ENCODE measurements at places on chromosomes 2 and 18.

GRCh38 chr2:162925595-162925994, 87.0 kb upstream of the KCNH7 start:
- DNase-seq: no peak

DNA sequence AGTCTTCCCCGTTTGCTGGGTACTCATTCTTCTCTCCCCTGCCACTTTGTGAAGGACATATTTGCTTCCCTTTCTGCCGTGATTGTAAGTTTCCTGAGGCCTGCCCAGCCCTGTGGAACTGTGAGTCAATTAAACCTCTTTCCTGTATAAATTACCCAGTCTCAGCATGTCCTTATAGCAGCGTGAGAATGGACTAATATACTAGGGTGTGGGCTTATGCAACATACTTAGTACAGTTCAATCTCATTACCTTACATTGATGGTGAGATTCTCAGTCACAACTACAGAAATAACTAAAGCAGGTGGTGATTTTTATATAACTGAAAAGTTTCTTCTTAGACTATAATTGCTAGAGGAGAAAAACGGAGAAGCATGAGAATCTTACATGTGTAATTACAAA, 237.9 kb upstream of the MMADHC start:
- no peak for DNase-seq

DNA sequence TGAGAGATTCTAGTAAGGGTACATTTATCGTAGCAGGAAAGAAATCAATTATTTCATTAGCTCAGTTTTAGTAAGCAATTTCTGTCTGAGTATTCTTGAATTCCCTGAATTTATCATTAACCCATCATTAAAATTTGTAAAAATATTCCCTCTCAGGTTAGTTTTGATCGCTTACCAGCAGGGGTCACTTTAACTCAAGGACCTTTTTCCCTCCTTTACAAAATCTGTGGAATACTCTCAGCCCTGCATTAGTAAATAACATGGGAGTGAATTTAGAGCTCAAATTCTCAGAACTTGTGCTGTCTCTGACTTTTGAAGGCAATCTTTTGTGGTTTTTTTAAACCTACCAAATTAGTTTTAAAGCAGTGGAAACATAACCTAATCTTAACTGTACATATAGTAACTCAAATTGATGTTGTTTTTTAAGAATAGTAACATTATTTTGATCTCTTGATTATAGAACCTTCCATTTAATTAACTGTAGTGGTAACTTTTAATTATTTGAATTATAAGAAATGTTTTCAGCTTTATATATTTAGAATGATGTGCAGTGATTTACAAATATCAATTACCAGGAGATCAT, 97.2 kb downstream of the AGPS start:
- no peak for DNase-seq

GRCh38 chr18:56461151-56461550, 177.2 kb downstream of the TXNL1 start:
- DNase-seq: no peak

GRCh38 chr2:148828941-148829340, 46.1 kb upstream of the KIF5C start:
- DNase-seq: no peak

GRCh38 chr2:20577495-20578235, 73.2 kb downstream of the HS1BP3 start:
- DNase-seq: no peak

GRCh38 chr2:98807221-98807620, 76.3 kb upstream of the MGAT4A start:
- DNase-seq: no peak

DNA sequence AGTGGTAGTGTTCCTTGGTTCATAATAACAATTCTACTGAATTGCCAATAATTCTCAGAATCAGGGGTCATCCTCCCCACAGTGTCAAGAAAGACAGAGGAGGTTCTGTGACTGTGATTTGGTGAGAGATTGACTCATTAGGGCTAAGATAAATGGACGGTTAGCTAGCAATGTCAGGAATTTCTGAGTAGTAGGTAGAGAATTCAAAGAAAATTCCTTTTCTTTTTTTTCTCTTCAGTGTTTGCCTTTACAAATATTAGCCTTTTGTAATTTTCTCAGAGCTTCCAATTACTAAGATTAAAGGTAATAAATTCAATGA, 16.8 kb upstream of the CRIM1 start:
- no peak for DNase-seq

DNA sequence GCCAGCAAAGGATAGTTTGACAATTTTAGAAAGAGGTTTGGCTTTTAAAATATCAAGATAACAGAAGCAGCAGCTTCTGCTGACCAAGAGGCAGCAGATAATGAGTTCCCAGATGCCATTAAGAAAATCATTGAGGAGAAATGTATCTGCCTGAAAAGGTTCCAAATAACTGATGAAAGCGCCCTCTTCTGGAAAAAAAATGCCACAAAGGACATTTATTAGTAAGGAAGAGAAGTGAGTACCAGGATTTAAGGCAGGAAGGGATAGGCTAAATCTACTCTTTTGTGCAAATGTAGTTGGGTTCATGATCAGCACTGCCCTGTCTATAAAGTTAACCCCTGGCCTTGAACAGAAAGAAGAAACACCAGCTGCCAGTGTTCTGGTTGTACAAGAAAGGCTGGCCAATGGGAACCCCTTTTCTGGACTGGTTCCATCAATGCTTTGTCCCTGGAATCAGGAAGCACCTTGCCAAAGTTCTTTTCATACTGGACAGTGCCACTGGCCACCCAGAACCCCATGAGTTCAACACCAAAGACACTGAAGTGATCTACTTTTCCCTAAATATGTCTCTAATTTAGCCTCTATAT, 40.6 kb downstream of the DHX57 start:
- no peak for DNase-seq

GRCh38 chr2:31205186-31205585, 12.1 kb downstream of the CAPN14 start:
- no peak for DNase-seq

DNA sequence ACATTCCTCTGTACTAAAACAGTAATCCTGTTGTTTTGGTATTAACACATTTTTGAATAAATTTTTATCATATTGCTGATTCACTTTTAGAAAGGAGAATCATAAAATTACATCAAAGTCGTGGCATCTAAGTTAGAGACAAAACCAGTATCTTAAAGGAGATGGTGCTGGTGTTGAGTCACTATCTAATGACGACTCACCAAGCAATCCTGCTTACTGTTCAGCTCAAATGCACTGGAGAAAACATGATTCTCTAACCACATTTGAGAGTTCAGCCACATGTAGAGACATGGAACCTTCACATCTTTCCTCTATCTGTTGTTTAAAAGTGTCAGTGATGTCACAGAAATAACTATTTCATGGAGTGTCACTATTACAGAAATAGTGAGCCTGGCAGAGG, 473.8 kb downstream of the TGIF1 start:
- no peak for DNase-seq

DNA sequence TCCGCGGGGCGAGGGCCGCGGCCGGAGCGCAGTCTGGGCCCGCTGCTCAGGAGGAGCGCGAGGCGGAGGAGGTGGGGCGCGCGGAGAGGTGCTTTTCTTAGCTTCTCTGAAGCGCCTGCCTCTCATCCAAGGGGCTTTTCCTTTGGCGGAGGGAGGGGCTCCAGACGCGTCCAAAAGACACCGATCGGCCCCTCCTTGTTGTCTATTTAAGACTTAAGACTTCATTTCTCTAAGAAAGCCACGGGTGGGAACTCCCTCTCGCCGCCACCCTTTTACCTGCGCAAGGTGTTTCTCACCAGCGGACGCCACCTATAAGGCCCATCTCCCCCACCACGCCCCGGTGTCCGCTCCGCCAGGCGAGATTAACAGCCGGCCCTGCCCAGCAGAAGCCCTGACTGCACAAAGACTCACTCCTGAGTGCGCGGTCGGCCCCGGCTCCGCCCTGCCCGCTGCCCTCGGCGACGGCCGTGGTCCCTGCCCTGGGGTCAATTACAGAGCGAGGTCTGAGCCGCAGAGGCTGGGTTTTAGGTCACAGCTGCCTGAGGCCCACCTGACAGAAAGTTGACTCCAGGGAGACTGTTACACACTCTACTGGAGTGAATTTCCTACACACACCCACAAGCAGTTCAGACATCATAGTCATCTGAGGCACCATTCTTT, at the start of gene DSC2:
Gene DSC2, minus strand, starts transcription at position 397 of the 660 bp plus-strand sequence. CDS start 450 bp downstream, outside the sequence.
- DNase-seq: no peak

DNA sequence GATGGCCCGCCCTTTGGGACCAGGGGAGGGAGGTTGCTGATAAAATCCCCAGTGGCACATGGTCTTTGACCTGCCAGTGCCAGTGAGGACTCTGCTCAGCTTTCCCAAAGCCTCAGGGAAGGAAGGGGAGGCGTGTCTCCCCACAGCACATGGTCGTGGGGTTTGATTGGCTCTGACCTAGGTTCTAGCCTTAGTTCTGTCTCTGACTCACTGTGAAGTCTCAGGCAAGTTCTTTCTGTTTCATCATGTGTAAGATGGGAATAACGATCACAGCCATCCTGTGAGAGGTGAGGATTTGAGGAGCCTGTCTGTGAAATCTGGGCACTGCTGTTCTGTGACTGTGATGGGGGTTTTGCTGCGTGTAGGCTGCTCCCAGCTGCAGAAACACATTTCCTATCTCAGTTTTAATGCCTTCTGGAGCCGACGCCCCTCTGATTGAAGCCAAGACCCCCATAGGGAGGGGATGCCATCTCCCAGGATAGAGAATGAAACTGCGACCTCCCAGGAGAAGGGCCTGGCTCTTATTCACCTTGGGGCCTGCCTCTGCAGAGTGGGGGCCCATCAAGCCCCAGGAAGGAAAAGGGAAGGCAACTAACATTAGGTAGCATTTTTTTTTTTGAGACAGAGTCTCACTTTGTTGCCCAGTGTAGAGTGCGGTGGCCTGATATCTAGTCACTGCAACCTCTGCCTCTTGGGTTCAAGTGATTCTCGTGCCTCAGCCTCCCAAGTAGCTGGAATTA, 84.0 kb downstream of the DDX1 start:
- no peak for DNase-seq

- no peak for DNase-seq
Observed at GRCh38 chr2:15607709-15608391, 16.2 kb downstream of the DDX1 start.

GRCh38 chr2:25992556-25992955, 10.3 kb upstream of the KIF3C start:
- DNase-seq: no peak

DNA sequence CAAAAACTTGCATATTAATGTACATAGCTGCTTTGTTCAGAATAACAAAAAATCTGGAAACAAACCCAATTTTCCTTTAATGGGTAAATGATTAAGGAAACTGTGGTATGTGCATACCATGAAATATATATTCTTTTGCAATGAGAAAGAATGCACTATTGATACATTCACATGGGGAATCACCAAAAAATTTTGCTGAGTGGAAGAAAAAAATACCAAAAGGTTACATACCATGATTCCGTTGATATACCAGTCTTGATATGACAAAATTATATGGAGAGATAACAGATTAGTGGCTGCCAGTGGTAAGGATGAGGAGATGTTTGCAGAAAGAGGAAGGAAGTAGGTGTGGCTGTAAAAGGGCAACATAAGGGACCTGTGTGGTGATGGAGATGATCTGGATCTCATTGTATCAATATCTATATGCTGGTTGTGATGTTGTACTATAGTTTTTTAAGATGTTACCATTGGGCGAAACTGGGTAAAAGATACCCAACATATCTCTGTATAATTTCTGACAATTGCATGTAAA, 54.6 kb upstream of the BCL2L11 start:
- no peak for DNase-seq

- DNase-seq: no peak
Observed at GRCh38 chr18:1658908-1659566, 754.4 kb downstream of the ADCYAP1 start.

DNA sequence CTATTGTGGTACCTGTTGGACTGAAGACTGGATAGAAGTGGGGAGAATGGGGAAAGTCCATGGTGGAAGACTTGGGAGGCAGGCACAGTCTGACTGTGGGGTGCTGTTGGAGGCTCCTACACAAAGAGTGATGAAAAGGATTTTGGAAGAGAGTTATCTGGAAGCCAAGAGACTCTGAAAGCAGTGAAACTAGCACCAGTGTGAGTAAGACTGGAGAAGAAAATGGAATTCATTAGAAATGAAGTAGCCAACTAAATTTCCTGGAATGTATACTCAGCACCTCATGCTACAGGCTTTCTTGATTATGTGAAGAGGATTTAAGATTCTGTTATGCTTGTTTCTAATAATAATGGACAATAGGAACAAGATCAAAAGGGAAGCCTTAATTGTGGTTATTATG, 27.7 kb downstream of the ELP2 start:
- no peak for DNase-seq

DNA sequence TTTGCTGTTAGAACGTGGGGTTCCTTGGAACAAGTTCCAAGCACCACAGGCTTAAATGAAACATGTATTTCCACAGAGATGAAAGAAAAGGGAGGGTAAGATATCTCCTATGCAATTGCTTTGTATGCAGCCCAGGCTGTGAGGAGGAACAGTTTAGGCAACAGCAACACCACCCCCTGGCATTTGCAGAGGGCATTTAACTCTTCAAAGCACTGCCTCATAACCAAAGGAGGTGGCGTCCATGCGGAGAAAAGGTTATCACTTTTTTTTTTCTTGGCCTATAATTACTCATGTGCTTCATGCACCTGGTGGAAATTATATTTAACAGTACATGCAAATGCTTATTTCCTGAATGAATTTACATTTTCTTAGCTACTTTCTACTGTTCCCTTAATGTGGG, 286.0 kb downstream of the LPIN1 start:
- DNase-seq: no peak

- DNase-seq: no peak
Observed at GRCh38 chr18:9173770-9174233, 37.2 kb downstream of the ANKRD12 start.

DNA sequence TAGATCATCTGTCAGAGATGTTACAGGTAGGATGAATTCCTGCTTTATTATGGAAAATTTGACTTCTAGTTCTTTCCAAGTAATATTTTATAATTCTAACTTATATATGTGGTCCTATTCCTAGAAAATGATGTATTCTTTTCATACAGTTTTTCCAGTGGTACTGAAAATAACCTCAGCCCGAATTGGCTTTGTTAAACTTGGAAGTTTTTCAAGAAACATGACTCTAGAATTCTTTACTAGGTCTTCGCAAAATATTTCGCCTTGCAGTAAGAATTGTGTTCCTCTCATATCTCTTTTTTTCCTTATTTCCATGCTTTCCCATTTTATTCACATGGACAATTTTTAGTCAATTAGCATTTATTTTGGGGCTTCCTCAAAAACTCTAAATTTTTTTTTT, 60.5 kb downstream of the BMPR2 start:
- no peak for DNase-seq

GRCh38 chr2:7691961-7692656, 774.9 kb downstream of the RNF144A start:
- no peak for DNase-seq

DNA sequence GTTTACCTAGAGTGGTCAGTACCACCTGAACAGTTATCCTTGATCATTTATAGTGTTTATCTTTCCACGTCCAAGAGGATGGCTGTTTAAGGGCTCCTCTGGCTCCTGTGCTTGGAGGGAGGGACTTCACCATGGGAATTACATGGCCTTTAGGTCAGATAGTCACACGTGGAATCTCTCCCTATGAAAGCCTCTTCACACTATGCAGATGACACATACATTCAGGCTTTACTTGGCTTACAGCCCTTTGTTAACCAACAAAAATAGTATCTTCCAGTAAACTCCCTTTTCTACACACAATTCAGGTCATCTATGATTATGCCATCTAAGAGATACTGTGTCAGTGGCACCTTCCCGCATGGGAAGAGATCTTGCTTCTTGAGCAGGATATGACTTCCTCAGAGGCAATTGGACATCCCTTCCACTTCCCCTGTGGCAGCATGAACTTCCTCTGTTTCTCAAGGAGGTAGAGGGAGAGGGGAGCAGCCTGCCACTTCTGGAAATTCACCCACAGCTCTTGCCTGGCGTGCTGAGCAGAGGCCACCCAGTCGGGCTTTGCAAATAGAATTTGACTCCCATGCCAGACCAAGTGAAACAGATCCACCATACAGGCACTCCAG, 53.5 kb downstream of the COLEC12 start:
- DNase-seq: no peak
